ENCODE measurements at places on chromosomes 3 and 15. TPM values are rescaled to one million over a fixed set of nuclear protein-coding genes. Genes with fewer than 3 reads are reported as not detected.

- no peak for DNase-seq
Measured at GRCh38 chr15:43218908-43219706, 1.7 kb downstream of the EPB42 start.

GNAT1 gene
- total RNA-seq, result not detected

DNA sequence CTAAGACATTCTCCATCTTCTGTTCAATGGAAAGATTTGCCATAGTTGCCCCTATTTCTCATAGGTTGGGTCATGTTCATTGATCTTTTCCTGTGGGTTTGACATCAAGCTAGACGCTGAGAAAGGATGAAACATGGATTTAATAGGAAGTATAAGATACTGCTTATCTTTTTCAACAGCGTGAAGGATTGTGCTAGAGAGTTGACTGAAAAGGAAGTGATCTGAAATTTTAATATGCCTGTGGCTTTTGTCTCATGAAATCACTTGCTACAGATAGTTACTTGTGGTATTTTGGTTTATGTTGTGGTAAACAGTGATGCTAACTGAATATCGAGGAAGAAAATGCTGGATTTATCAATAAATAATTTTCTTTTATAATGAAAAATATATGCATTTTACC, 442.9 kb downstream of the EDEM1 start:
- DNase-seq, result no peak

- no peak for DNase-seq
Measured at GRCh38 chr15:50055750-50056157, 63.3 kb downstream of the ATP8B4 start.

PLCH1 gene
- 0.41 TPM for total RNA-seq

TMEM158 gene
- 12.2 TPM for total RNA-seq

DNA sequence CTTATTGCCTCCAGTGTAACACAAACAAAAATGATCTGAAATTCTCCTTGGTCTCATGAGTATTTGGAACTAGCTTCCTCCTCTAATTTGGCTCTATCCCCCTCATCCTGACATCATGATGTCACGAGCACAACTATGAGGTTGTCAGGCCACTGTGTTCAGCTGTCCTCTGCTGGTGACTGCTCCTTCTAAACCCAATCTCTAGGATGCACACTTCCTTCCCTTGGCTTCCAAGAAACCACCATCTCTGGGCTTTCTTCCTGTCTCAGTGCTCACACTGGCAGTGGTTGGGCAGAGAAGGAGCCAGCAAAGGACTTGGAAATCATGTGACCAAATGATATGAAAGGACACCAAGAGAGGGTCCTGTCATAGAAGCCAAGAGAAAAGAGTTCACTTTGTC, 30.7 kb upstream of the EIF1B start:
- DNase-seq, result no peak

DNA sequence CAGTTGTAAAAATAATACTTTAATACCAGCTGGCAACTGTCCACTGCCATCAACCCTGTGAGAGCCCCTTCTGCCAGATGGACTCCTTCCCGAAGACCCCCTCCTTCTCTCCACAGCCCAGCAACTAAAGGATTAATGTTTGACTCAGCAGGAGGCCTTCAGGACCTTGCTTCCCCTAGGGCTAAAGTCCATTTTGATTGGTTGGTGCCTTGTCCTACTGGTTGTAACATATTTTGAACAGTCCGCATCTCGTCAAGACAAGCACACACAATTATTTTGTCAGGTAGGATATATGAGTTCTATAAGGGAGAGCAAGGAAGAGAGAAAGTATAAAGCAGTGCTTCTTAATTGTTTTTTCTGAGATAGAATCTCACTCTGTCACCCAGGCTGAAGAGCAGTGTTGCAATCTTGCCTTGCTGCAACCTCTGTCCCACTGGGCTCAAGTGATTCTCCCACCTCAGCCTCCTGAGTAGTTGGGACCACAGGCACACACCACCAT, 18.6 kb downstream of the ACOX2 start:
- no peak for DNase-seq

Data from sigmoid colon (tissue), 7 donors.